ENCODE measurements at places on chromosomes 2 and 18.
A peak's percentile ranks its signal among the peaks of the same experiment; 100 is the strongest.

DNA sequence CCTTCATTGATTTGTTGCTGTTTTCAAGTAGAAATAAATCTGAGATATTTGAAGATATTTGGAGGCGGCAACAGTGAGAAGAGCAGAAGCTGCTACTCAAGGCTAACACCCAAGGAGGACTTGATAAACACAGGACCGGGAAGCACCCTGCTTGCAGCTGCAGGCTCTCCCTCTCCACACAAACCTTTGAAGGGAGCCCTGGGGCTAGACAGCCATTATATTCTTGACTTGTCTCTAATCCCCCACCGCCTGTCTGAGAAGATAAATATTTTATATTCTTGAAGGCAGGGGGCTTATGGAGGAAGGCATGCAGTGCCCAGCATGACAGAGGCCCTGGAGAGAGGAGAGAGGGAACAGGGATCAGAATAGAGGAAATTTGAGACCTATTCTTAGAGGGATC, 50.9 kb upstream of the SMAD2 start:
- DNase-seq, result no peak

DNA sequence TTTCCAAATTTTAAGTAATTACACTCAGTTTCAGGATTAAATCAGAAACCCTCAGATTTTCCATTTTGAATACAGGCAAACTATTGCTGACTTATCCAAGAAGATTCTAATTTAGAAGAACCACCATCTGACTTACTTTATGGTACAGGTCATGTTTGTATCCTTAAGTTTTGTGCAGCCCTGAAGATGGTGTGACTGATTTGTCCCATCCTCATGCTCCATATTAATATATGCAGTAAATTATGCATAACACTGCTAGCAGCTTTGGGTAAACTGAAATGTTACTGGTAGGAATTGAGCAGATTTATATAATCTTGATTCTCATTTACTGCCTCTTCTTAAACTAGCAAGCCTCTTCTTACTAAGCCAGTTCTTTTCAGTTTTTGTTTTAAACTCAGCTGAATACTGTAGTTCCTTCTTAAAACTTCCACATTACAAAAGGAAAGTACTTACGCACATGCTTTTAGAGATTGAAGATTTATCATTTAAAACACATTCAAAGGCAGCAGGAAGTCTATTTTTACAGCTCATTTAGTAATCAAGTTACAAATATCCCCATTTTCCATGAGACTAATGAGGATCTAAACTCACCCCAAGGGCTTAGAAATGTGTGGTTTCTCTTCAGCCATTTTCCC, 25.7 kb downstream of the MEX3C start:
- no peak for DNase-seq

GRCh38 chr2:42457011-42457410, 36.8 kb downstream of the KCNG3 start:
- DNase-seq, result peak; percentile 38

DNA sequence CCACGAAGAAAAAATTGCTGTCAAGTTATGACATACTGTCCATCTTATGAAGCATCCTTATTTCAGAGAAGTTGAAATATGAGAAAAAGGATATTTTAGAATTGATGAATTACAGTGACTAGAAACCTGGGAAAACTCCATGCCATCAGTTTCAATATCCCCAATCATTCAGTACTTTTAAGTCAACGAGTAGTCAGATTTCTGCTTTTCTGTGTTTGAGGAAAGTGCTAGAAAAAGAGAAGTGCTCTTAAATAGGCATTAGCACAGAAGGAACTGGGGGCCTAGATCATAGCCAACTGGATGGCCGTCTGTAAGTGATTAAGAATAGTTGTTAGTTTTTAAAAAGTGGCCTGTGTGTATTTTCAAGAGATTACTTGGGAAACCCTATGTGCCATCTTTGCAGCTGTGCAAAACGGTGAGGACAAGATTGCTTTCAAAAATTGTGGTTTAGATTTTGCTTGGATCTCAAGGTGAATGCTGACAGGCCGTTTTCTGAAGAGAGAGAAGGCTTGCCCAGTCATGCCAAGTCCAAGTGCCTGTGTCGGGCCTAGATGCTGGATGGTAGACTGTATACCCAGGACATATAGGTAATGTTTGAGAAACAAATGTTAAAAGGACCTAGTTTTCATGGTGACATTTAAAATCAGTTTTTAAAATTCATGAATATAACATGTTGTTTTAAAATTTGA, 5.1 kb downstream of the NEDD4L start:
- no peak for DNase-seq

- no peak for DNase-seq
These were observed 13.1 kb upstream of the NAB1 start for GRCh38 chr2:190635781-190636180.

Data from WTC11 (cell line).